Stimulated activated CD4-positive, alpha-beta T cell treated with anti-CD3 and anti-CD28 coated beads, Interleukin-1b, Interleukin-23, amount 100 ng/mL, for 48 hours (primary cell): ENCODE measurements at places on chromosomes 6 and 20.

- no peak for DNase-seq
These were observed 57.0 kb upstream of the XRN2 start for GRCh38 chr20:21246161-21246560.

DNA sequence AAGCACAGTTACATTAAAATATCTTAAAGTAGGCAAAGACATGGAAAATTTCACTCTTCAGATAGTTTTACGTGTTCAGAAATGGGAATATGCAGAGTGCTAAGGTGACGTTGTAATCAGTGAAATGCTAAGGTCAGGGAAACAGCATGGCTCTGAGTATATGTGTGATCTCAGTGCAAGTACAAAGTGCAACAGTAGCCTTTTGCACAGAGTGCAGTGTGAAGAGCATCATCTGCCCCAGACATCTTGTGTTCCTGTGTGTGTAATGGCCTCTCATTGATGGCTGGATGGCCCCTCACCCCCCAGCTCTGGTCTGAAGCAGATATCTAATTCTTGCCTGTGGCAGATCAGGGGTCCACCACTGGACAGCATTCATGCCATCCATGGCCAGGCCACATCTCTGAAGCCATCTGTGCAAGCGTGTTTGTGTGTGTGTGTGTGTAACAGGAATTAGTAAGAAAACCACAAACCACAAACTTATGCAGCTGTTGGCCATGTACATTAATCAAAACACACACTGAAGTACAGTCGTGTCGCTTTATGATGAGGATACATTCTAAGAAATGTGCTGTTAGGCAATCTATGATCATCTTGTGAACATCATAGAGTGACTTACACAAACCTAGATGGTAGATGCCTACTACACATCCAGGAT is 165.1 kb downstream of the RALGAPA2 start:
- no peak for DNase-seq

GRCh38 chr6:107185391-107185970 is 70.2 kb upstream of the BEND3 start:
- DNase-seq: no peak

DNA sequence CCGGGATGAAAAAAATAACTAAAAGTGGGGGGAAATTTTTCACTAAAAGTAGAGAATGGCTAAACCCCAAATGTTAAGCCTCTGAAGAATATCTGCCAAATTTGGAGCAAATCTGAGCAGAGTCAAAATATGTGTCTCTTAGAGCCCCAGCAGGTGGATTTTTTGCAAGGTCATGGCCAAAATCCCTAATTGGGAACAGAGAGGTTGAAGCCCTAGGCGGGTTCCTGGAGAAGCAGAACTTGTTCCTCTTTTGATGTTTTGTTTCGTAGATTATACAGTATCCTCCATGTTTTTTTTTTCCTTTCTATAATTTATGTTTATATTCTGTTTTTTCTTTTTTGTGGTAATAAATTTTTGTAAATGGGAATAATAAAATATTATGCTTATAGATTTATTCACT is 94.4 kb downstream of the PLCB4 start:
- DNase-seq: no peak

DNA sequence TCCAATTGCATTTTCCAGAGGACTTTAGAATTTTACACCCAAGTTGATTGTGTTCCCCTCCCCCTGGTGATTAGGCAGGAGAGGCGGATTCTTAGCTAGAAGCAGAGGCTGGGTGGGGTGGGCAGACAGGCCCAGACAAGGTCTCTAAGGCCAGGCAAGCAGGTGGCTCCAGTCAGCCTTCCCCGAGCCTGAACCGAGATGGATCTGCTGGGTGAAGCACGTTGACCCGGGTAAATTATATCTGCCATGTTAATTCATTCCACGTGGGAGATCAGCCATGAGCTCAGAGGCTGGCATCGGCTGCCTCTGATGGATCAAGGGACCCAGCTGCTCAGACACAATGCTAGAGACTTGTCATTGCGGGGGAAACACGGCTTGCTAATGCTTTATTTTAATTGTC is 159.5 kb upstream of the MAFB start:
- no peak for DNase-seq

DNA sequence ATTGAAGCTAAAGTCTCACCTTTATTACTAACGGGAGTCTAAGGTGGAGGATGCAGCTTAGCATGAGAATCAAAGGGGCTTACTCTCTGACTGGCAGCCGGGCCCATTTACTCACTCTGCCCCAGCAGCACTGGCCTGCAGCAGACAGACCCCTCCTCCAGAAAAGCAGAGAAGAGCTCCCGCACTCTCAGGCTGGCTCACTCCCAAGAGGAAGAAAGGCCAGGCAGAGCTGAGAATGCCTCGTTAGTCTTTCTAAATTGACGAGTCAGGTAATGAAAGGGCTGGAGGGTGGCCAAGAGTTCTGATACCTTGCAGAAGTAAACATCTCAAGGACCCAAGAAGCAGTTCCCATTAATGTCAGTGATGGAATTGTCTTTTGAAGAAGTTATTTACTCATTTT is 44.5 kb upstream of the IL20RA start:
- DNase-seq: no peak

DNA sequence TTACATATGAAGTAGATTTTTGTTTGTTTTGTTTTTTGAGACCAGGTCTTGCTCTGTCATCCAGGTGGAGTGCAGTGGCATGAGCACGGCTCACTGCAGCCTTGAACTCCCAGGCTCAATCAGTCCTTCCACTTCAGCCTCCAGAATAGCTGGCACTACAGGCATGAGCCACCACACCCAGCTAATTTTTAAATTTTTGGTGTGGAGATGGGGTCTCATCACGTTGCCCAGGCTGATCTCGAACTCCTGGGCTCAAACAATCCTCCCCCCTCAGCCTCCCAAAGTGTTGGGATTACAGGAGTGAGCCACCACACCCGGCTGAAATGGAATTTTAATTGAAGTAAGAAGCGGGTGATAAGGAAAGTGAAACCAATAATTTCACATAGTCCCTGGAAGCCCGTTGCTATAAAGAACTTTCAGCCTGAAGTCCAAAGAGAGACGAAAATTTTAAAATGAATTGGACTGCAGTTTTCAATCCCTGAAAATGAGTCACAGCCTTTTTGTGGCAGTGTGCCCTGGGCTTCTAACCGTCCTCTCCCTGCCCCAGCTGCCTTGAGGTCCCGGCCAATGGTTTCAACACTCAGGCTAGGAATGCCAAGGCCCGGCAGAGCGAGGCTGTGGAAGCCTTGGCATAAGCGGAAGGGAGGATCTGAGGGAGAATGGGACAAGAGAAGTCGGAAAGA is 757 bp downstream of the RAET1E start:
- DNase-seq: no peak
